Activated CD8-positive, alpha-beta memory T cell treated with anti-CD3 and anti-CD28 coated beads for 48 hours (primary cell): ENCODE measurements at places on chromosomes 7 and 10.
A peak's percentile ranks its signal among the peaks of the same experiment; 100 is the strongest.

- no peak for DNase-seq
These were observed 399.0 kb downstream of the HGF start for GRCh38 chr7:81370822-81371221.

DNA sequence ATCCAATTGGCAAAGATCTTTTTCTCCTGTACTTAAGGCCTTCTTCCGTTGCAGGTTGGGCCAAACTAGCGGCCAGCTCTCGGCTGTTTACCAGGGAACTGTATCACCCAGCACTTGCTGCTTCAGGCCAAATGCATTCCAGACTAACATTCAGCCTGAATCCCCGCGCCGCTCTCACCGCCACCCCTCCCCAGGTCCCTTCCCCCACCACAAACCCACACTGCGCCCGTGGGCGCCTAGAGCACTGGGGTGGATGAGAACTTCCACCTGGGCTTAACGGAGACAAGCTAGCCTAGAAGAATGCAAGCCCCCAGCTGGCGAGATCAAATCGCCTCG is 676 bp downstream of the TCAF1 start:
- DNase-seq: no peak

DNA sequence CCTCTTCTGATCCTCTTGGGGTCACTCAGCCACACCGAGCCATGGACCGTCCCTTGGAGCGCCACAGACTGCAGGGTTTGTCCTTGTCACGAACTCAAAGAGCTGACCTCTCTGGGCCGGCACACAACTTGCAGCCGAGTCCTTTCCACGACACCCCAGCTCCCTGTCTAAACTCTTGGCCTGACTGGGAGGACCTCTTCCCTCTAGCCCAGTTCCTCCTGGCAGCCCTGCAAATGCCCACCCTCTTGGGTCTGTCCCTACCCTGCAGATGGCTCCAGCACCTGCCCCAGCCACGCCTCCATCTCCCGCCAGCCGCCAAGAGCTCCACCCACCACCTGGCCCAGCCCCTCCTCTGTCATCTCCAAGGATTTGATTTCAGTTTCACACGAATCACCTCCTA is 339.2 kb downstream of the DNAJB6 start:
- DNase-seq: no peak

GRCh38 chr10:67780759-67781538 is 57.0 kb downstream of the DNAJC12 start:
- no peak for DNase-seq

- no peak for DNase-seq
These were observed 60.1 kb downstream of the ZMIZ1 start for GRCh38 chr10:79128923-79129305.

DNA sequence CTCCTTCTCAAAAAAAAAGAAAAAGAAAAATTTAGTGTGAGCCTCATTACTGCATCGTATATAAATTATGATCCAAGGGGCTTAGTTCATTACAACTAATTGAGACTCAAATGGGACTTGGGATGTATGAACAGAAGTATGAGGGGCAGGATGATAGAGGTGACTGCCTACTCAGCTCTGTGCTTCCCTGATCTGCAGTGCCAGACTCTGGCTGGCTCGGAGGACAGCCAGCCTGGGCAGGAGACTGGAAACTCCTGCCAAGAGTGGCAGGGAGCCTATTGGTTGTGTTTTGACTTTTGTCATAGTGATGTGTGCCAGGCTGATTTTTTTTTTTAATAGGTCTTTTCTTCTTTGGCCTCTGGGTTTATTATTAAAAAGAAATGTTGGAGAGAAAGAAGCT is 73.8 kb upstream of the GTF2IRD1 start:
- no peak for DNase-seq

GRCh38 chr7:11319491-11320274 is 346.0 kb downstream of the PHF14 start:
- no peak for DNase-seq

DNA sequence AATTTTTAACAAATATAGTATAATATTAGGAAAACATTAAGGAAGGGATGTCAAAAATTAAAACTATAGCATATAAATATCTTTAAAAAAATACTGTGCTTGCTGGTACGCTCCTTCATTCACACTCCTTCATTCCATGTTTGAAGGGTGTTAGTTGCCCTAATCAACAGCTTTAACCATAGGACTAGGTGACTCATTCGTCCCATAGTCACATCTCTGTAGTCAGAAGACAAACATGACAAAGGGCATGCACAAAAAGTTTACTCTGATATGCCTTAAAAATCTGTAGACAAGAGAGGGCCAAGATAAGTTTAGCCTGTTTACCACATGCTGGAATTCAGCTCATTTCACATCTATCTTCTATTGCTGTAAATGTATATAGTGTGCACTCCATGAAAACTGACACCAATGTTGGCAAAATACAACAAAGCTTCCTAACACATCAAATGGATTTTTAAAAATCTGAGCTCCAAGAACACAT is 646 bp downstream of the FAM13C start:
- DNase-seq: no peak

DNA sequence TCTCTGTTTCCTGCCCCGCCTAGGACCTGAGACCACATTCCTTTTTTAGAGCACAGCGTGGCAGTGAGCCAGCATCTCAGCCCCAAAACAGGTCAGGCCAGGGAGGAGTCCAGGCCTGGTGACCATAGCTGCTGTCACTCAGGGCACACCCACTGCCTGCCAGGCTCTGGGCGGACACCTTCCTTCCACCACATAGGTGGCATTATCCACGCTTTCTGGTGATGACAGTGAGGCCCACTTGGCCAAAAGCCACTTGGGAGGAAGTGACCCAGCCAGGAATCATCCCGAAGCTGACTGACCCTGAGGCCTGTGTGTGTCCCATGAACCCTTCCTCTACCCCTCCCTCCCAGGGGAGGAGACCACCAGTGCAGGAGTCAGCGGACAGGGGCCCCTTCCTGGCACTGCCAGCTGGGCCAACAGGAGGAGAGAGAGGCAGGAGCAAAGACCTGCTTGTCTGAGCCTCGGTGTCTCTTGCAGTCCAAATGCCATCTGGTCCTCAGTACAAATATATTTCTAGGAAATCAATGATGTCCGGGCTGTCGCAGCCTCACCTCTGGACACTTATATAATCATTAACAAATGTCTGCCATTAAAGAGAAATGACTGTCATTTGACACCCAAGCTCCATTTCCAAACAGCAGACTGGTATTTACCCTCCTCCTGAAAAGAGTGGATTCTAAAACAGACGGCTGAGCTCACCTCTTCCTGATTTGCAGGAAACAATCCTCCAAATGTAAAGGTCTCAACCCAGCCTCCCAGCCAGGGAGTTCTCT is 63.0 kb downstream of the ABRAXAS2 start:
- no peak for DNase-seq

DNA sequence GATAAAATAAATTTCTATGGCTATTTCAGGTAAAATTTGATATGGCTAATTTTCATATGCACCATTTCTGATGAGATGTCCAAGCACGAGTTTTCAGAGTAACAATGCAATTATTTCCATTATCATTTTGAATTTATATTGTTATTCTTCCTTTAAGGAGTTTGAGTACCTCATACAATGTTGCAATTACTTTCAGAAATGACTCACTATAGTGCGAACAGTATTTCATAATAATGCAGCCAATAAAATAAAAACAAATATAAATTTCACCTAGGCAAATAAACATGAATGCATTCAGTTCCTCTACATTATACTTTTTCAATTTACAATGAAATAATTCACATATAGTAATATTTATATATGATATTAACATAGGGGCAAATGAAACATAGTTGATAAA is 78.8 kb upstream of the LRRN3 start:
- no peak for DNase-seq

DNA sequence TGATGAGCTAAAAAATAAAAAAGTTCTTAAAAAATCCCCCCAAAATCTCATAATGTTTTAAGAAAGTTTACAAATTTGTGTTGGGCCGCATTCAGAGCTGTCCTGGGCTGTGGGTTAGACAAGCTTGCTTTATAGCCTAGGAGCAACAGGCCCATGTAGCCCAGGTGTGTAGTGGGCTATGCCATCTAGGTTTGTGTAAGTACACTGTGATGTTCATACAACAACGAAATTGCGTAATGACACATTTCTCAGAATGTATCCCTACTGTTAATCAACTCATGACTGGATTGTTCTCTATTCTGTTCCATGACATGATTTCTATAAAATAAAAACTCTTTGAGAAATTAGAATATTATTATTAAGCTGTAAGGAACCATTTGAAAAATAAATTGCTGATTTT is 13.0 kb downstream of the MIOS start:
- no peak for DNase-seq

- no peak for DNase-seq
These were observed 1053.2 kb downstream of the REEP3 start for GRCh38 chr10:64574371-64574770.

DNA sequence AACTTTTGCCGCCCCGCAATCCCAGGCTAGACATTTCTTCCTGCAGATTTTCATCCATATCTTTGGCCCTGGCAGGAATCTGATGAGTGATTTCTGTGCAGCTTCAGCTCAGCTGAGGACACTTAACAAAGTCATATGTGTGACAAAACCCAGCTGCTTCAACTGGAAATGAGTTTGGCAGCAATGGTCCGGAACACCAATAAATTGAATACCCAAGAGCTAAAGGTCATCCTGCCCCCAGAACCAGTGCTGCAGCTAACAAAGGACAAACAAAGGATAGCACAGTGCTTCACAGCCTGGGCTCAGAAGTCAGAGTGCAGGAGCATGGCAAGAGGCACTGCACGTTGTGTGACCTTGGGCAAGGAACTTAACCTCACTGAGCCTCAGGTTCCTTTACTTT is 40.0 kb upstream of the TRIL start:
- DNase-seq: no peak

GRCh38 chr7:23184709-23185359 is 3.0 kb downstream of the NUP42 start:
- no peak for DNase-seq

- no peak for DNase-seq
These were observed 100.9 kb downstream of the LHPP start for GRCh38 chr10:124562425-124563060.

DNA sequence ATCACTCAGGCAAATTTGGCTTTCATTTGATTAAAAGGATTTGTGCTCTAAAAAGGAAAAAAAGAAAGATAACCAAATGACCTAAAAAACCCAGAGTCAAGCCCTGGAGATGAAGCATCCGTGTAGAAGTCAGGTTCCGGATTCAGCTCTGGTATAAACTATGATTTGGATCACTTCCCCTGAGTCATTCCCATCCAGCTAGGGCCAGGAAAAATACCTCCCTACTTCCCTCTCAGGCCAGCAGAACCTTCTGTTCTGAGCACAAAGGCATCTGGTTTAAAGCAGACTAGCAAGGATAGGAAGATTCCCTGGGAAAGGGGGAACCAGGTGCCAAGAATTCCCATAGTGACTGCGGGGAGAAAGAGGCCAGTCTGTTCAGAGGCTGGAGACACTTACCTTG is 25.7 kb upstream of the NDST2 start:
- no peak for DNase-seq

- no peak for DNase-seq
These were observed 127.2 kb downstream of the SRI start for GRCh38 chr7:88092676-88092999.

GRCh38 chr7:103613655-103614642 is 167.9 kb upstream of the SLC26A5 start:
- no peak for DNase-seq

- DNase-seq: no peak
These were observed 259.1 kb upstream of the KLF6 start for GRCh38 chr10:4043897-4044665.

DNA sequence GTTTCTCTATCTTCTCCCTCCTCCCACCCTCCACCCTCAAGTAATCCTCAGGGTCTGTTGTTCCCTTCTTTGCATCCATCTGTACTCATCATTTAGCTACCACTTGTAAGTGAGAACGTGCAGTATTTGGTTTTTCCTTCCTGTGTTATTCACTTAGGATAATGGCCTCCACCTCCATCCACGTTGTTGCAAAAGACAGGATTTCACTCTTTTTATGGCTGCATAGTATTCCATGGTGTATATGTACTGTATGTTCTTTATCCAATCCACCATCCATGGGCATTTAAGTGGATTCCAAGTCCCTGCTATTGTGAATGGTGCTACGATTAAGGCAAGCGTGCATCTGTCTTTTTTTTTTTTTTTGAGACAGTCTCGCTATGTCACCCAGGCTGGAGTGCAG is 72.4 kb downstream of the PROSER2 start:
- no peak for DNase-seq

- DNase-seq: no peak
These were observed 73.5 kb upstream of the CDK6 start for GRCh38 chr7:92909686-92910475.

GRCh38 chr7:138752518-138753149 is 45.2 kb upstream of the TMEM213 start:
- DNase-seq: peak; percentile 55

DNA sequence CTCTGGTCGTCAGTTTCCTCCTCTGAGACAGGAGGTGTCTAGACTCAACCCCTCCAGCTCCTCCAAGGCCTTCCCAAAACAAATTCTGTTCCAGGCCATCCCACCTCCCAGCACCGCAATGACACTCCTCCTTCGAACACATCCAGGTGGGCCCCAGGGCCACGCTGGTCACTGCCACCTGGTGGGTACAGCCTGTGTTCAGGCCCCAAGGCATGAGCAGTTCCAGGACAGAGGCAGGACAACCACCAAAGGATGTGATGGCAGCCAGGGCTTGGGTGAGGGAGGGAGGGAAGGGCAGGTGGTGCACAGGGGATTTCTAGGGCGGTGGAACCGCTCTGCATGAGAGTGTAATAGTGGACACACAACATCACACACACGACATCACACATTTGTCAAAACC is 76.5 kb downstream of the PRKAG2 start:
- no peak for DNase-seq

- DNase-seq: no peak
These were observed 53.9 kb downstream of the MYL10 start for GRCh38 chr7:101575168-101575567.
